ENCODE measurements at places on chromosomes 2 and 18. TPM values are rescaled to one million over a fixed set of nuclear protein-coding genes. Genes with fewer than 3 reads are reported as not detected.

Gene CDH7
- not detected for total RNA-seq

Gene YIPF4
- total RNA-seq = 31.3 TPM

Gene SKOR2
- total RNA-seq = not detected

Gene AP1S3
- 0.68 TPM for total RNA-seq

Gene KLHL30
- total RNA-seq = 0.12 TPM
